Suppressor macrophage (primary cell): ENCODE measurements at places on chromosomes 5 and 9.
A peak's percentile ranks its signal among the peaks of the same experiment; 100 is the strongest.

- no peak for DNase-seq
Observed at GRCh38 chr5:102216678-102217077, 79.4 kb downstream of the SLCO4C1 start.

DNA sequence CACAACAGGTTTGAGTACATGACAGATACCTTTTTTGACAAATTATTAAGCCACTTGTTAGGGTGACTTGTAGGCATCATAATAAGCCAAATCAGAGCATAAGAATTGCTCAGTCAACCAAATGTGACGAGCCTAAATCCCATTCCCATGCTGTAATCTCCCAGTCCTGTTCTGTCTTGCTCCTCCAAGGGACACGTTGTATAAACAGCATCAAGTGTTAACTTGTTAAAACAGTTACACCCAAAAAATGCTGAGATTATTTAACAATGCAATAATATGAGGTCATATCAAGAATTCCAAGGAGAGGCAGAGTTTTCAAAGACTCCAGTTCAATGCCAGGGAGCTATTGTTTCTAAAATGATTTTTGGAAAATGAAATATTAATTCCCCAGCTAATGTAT is 76.2 kb downstream of the SH3TC2 start:
- DNase-seq, result no peak

- DNase-seq, result no peak
Observed at GRCh38 chr5:152978141-152978835, 512.2 kb upstream of the GRIA1 start.

DNA sequence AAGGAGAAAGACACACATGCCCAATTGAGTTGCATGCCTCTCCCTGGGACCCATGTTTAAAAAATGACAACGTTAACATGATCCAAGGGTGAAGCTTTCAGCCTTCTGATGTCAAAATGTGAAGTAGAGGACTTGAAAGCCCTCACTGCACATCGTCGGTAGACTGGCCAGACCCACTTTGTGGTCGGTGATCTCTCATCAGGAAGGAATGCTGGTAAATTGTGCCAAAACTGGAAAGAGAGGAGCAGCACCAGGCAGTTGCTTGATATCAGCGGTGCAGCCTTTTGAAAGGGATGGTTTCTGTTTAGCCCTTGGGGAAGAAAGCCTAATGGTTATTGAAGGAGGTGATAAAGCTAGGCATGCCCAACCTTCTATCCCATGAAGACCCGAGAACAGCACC is 125.3 kb upstream of the MARCHF11 start:
- no peak for DNase-seq

DNA sequence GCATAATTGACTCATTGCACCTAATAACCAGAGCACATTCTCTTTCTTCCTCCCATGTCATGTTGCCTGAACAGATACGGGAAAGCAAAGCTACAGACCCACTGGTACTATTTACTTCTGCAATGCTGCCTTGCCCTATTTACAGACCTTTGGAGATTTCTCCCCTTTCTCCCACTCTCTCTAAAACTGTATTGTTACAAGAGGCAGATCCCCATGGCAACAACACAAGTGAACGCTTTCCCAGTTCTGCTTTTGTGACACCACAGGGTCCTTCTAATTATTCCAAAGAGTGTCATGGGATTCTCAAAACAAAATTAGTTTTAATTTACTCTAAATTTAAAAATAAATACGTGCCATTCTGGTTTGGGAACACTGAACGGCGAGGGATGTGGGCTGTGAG is 104.7 kb downstream of the KCTD16 start:
- no peak for DNase-seq

- no peak for DNase-seq
Observed at GRCh38 chr5:139877129-139877597, 81.6 kb downstream of the PSD2 start.

GRCh38 chr9:115674091-115674490 is 479.5 kb upstream of the PAPPA start:
- DNase-seq, result no peak

DNA sequence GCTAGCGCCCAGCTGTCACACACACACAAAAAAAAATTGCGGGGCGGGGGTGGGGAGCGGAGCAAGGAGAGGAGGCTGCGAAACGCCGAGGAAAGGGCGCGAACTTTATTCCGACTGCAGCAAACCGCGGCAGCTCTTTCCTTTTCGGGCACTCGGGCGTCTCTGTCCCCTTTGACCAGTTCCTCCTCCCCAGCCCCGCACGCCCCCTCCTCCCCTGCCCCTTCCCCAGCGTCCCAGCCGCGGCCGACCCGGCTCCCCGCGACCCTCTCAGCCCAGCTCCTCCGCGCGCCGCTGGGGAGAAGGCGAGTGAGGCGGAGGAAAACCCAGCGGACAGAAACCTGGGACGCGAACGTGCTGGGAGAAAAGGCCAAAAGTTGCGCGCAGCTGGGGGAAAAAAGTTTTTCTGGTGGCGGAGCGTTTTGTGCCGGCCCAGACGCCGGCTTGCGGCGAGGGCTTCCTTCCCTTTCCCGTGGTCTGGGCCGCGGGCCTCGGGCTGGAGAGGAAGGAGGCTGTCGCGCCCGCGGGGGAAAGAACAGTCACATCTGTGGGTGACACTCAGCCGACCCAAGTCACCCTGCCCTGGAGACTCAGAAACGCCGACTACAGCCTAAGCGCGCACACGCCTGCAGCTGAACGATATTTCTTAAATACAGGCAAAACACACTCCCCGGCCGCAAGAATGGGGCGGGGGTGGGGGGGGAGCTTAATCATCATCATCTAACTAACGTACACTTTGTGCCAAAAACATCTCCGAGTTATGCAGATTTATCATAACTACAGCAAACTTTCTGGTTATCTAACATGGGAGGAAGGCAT is 1.1 kb upstream of the BNC2 start:
- DNase-seq, result peak; percentile 93

DNA sequence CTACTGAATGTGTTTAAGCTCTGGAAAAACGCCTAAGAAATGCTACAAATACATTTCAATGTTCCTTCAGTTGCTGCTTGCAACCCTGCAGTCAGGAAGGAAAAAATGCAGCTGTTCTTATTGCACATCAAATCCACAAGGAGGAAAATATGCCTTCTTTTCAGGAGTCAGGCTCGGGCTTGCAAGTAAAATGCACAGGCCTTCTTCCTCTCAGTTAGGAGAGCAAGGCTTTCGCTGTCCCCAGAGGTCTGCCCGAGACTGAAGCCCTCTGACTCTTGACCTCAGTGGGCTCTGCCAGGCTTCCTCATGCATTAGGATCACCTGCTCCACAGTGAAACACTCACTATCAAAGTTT is 899 bp upstream of the SHC3 start:
- DNase-seq, result peak; percentile 20

GRCh38 chr5:34411470-34412346 is 244.4 kb upstream of the RAI14 start:
- DNase-seq, result no peak

GRCh38 chr5:169356181-169356580 is 55.2 kb upstream of the SLIT3 start:
- no peak for DNase-seq

GRCh38 chr9:127733614-127734013 is 1.5 kb downstream of the TOR2A start:
- DNase-seq, result peak; percentile 65

GRCh38 chr9:3735251-3735650 is 209.4 kb upstream of the RFX3 start:
- DNase-seq, result no peak

GRCh38 chr5:387491-388265 is 55.3 kb upstream of the EXOC3 start:
- DNase-seq, result no peak

GRCh38 chr9:105254226-105254625 is 9.8 kb downstream of the SLC44A1 start:
- DNase-seq, result no peak

DNA sequence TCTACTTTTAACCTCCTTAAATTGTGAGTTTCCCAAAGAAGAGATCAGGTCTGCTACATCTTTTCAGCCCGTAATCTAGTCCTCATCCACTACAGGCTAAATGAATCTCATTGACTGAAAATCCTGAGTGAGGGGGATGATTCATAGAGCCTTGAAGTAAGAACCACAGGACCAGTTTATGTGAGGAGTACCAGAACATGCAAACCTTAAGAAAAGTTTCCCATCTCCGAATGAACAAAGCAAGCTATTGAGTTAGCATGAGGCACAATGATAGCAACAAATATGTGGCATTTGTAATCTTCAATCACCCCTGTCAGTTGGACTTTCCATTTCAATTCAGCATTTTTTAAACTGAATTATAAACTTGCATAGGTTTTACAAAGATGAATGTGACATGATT is 197.0 kb downstream of the ALDH1A1 start:
- no peak for DNase-seq

DNA sequence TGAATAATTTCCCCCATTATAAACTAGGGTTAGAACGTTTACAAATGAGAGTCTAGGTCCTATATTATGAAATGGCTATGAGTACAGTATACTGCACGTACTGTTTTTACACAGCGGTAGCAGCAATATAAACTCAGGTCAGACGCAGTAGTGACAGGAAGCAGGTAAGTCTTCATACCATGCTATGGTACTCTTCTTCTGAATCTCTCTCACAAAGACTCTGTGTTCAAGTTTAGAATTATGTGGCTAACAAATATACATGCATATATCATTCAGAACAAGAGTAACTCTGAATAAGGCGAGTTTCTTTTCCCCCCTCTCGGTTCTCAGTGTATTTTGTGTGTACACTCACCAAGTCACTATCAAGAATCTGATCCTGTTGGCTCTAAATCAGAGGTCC is 114.9 kb upstream of the KLF9 start:
- DNase-seq, result no peak

DNA sequence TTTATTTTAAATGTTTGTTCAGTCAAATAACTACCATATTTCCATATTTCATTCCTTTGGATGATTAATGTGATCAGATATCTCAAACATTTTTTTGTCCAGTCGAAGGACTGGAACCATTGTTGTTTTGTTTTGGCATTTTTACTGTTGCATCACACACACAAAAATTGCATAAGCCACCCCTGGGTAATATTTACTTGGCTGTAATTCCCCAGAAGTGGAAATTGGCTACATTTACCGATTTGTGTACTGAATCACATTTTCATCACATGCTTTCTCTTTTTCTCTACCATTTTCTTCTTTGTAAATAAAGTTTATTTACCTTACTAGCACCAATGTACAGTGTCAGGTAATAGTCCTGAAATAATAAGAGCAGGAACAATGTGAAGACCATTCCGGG is 1729.7 kb upstream of the WWC1 start:
- no peak for DNase-seq

- DNase-seq, result no peak
Observed at GRCh38 chr5:131305138-131305689, 41.4 kb downstream of the CDC42SE2 start.

GRCh38 chr5:69432412-69433206 is 17.7 kb downstream of the MARVELD2 start:
- no peak for DNase-seq

- no peak for DNase-seq
Observed at GRCh38 chr9:106718936-106719335, 144.0 kb upstream of the ZNF462 start.

DNA sequence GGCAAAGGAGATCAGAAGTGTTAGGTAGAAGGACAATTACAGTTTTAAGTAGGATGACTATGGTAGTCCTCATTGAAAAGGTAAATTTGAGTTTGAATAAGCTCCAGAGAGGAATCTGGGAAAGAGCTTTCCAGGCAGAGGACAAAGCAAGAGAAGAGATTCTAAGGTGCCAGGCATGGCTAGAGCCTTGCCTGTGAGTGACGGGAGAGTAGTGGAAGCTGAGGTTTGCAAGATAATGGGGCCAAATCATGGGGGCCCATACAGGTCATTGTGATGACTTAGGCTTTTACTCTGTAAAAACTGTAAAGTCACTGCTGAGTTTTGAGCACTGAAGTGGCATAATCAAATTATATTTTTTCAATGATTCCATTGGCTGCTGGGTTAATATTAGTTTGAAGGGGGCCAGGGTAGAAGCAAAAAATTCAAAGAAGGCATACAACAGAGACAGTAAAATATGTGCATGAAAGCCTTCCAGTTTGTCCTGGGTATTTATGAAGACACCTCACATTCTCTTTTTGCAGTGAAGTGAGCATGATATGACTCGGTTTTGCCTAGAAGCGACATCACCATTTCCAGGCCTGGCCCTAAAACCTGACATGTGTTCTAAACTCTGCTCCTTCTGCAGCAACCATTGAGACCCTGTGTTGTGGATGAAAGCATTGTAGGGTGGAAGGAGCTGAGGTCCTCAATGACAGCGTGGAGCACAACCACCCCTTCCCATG is 279.8 kb upstream of the TNC start:
- no peak for DNase-seq

DNA sequence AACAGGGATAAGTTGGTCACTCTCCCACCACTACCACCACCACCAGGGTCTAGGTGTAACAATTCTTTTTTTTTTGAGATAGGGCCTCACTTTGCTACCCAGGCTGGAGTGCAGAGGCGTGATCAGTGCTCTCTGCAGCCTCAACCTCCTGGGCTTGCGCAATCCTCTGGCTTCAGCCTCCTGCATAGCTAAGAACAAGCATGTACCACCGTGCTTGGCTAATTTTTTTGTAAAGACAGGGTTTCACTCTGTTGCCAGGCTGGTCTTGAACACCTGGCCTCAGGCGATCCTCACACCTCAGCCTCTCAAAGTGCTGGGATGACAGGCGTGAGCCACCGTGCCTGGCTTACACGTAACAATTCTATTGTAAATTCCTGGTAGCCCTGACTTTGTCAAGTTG is 27.5 kb downstream of the CORO2A start:
- peak; percentile 43 for DNase-seq

DNA sequence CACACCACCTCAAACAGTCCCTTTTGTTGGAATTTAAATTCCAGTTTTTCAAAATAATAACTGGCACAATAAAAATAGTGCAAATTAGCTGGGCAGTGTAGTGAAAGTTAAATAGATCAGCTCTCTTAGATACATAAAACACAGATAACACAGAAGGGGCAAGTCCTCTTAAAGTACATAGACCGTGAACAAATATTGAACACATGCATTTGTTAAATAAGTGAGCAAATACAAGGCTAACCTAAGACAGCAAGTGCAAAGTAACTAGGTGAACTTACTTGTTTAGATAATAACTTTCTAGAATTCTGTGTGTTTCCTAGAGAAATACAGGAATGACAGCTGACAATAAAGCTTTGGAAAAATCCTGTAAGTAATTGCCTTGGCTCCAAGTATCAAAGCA is 280.1 kb downstream of the DOCK8 start:
- DNase-seq, result no peak

- DNase-seq, result no peak
Observed at GRCh38 chr5:133534566-133534965, 77.8 kb downstream of the FSTL4 start.

- no peak for DNase-seq
Observed at GRCh38 chr9:3433754-3434153, 92.0 kb downstream of the RFX3 start.

GRCh38 chr5:171312129-171312974 is 3.3 kb downstream of the TLX3 start:
- DNase-seq, result no peak

- DNase-seq, result no peak
Observed at GRCh38 chr5:91898898-91899297, 515.8 kb upstream of the ARRDC3 start.
